Aorta (tissue), 5 donors: ENCODE measurements at places on chromosomes 2 and 18. TPM values are rescaled to one million over a fixed set of nuclear protein-coding genes. Genes with fewer than 3 reads are reported as not detected.

DNA sequence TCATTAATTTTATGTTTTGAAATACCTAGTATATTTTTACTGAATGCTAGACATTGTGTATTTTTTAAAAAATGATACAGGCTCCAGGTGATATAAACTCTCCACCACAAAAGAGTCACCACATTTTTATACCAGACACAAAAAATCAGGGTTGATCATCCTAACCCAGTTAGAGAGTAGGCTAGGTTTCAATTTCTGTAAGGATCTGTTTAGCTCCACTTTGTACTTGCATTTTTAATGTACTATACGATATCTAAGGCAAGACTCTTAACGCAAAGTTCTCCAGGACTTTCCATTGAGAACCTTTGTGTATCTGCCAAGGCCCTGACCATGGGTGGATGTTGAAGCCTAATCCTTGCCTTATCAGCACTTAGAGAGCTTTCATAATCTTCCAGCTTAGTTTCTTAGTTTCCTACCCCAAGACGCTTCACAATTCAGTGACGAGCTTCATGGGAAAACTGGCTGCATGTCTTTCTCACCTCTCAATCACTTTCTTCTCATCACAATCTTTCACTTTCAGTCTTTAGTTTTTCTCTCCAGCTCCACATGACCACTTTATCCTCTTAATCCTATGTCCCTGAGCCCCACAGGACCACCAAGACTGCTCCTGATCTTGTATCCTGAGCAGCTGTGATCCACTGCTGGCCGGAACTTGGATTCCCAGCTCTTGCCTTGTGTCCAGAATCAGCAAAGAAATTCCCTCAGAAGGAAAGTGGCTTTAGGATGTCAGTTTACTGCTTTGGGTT is 635.8 kb downstream of the RNF144A start:
- H3K27me3 ChIP-seq, result no peaks in the 10 kb centered on the region
- no peaks in the 10 kb centered on the region for H3K36me3 ChIP-seq
- no peaks in the 10 kb centered on the region for H3K4me1 ChIP-seq
- H3K27ac ChIP-seq, result no peak overlapping the region
- DNase-seq, result no peak

- H3K4me3 ChIP-seq, result no peak overlapping the region
Measured at GRCh38 chr2:27042985-27043634, 8.4 kb upstream of the AGBL5 start.

- peak; percentile 99 for DNase-seq
Measured at GRCh38 chr18:11980494-11981191, 664 bp upstream of the IMPA2 start.

- H3K4me3 ChIP-seq, result no peak overlapping the region
- H3K36me3 ChIP-seq, result no peaks in the 10 kb centered on the region
- peaks cover 5% of the 10 kb centered on the region for H3K4me1 ChIP-seq
- no peaks in the 10 kb centered on the region for H3K27me3 ChIP-seq
Measured at GRCh38 chr2:8058652-8059051, 623.2 kb upstream of the ID2 start.

GRCh38 chr2:37459095-37459981 is 114.9 kb downstream of the QPCT start:
- peaks cover 3% of the 10 kb centered on the region for H3K4me1 ChIP-seq
- no peaks in the 10 kb centered on the region for H3K27me3 ChIP-seq
- H3K27ac ChIP-seq, result no peak overlapping the region
- no peak overlapping the region for H3K4me3 ChIP-seq
- no peaks in the 10 kb centered on the region for H3K36me3 ChIP-seq

The IL36RN gene
- total RNA-seq, result not detected

DNA sequence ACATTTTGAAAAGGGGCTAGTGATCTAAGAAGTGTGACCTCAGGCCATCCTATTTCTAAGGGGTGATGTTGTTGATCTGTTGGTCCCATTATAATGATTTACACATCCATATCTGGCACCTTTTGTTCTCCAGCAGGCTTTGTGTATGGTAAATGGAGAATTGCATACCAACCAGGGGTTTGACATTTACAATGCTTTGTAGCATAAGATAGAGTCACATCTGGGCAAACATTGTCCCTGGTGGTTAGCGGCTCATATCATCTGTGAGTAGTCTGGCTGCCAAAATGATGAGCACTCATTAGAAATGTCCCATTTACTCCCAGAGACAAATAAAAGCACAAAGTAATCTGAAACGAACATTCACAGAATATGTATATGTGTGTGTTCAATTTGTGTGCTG is 1775.5 kb upstream of the CELF4 start:
- no peak for DNase-seq
- H3K27ac ChIP-seq, result no peak overlapping the region
- H3K4me3 ChIP-seq, result no peak overlapping the region
- H3K36me3 ChIP-seq, result no peaks in the 10 kb centered on the region

DNA sequence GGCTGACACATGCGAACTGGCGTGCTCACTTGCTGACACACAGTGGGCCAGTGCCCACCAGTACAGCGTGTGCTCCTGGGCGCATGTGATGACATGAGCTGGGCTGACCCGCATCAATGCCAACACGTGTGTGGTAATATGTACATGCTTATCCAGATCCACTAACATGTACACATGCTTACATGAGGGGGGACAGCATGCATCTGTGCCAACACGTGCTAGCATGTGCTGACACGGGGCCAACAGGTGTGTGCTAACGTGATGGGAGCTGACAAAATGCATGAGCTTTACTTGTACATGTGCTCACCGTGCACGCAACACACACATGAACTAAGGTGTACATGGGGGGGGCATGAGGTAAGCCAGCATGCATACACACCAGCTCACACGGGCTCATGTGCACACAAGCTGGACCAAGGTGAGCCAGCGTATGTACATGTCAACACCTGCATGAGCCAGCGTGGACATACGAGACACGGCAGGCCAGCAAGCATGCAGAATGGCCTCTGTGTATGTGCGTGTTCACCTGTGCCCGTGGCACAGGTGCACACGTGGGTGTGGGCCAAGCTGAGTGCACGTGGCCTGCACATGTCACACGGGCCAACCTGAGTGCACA is 28.5 kb downstream of the GPC1 start:
- no peaks in the 10 kb centered on the region for H3K36me3 ChIP-seq
- no peak overlapping the region for H3K4me3 ChIP-seq
- H3K27me3 ChIP-seq, result no peaks in the 10 kb centered on the region
- H3K27ac ChIP-seq, result no peak overlapping the region
- DNase-seq, result peak; percentile 42

- H3K4me1 ChIP-seq, result no peaks in the 10 kb centered on the region
- DNase-seq, result no peak
- no peaks in the 10 kb centered on the region for H3K36me3 ChIP-seq
- H3K27me3 ChIP-seq, result no peaks in the 10 kb centered on the region
- no peak overlapping the region for H3K27ac ChIP-seq
Measured at GRCh38 chr2:104847586-104848160, 6.2 kb upstream of the POU3F3 start.

The NCKAP1 gene
- 207 TPM for total RNA-seq

- no peaks in the 10 kb centered on the region for H3K27me3 ChIP-seq
- peaks cover 10% of the 10 kb centered on the region for H3K4me1 ChIP-seq
- H3K36me3 ChIP-seq, result no peaks in the 10 kb centered on the region
- H3K27ac ChIP-seq, result no peak overlapping the region
Measured at GRCh38 chr18:44920441-44920840, 239.8 kb downstream of the SETBP1 start.

- DNase-seq, result no peak
- no peak overlapping the region for H3K27ac ChIP-seq
- H3K4me3 ChIP-seq, result no peak overlapping the region
- no peaks in the 10 kb centered on the region for H3K4me1 ChIP-seq
Measured at GRCh38 chr2:127012215-127012614, 94.7 kb downstream of the BIN1 start.

The SEPTIN10 gene
- total RNA-seq, result 127 TPM

DNA sequence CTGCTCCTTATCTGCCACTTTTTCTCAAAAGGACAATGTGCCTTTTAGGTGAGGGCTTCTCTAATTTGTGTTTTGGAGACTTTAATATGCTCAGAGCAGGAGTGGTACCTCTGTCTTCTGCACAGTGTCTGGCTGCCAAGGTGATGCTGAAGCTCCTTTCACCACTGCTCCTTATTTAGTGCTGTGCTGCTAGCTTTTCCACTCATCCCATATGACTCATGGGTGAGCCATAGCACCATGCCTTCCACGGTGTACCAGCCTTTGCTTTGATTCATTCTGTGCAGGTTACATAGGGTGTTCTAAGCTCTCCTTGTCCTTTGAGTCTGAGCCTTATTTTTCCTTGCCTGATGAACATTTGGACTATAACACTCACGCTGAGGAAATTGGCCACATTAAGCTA is 202.4 kb downstream of the ARL6IP6 start:
- H3K36me3 ChIP-seq, result no peaks in the 10 kb centered on the region
- no peaks in the 10 kb centered on the region for H3K4me1 ChIP-seq
- H3K27ac ChIP-seq, result no peak overlapping the region
- no peaks in the 10 kb centered on the region for H3K27me3 ChIP-seq
- H3K4me3 ChIP-seq, result no peak overlapping the region
- no peak for DNase-seq

DNA sequence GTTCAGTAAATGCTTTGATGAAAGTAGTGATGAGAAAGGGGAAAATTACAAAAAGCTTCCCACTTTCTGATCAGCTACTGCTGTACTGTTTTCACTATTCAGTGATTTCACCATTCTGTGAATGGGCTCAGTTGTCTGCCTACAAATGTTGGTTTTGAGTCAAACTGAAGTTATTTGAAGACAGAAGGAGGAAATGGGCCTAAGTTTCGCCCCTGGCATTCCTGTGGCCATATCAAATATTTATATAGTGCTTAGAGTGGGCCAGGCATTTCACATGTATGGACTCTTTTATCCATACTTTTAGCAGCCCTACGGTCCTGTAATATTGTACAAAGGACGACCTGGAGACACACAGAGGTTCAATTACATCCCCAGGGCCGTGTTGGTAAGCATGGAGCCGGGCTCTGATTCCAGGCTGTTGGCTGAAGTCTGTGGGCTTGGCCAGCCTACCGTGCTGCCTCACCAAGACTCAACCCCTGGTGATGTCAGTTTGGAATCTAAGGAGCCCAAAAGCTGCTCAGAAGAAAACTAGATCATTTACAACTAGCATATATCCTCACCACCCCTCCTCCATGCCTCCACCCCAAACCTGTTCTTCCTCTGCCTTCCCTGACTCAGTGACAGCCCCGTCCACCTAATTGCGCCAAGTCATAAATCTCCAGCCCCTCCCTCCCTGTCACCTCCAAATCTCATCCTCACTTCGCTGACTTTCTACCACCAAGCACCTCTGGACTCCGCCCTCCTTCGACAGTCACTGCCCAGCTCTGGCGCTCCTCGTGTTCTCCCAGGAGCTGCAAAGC is 10.1 kb upstream of the GRHL1 start:
- no peak overlapping the region for H3K4me3 ChIP-seq
- H3K27me3 ChIP-seq, result no peaks in the 10 kb centered on the region
- no peaks in the 10 kb centered on the region for H3K4me1 ChIP-seq
- no peak for DNase-seq

DNA sequence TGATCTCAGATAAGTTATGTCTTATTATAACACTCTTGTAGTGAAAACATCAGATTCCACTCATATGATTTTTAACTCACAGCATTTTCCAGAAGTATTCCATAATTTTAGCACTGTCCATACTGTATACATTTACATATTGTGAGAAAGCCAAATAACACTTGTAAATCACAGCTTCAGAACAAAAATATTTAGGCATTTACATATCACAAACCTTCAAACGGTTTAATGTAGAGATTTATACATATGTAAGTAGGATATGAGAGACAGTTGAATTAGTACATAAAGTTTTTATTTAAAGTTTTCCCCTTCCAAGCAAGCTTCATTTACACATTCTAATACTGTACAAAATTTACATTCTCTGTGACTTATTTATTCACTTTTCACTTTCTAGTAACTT is 100.4 kb downstream of the KLHL14 start:
- DNase-seq, result no peak
- H3K4me3 ChIP-seq, result no peak overlapping the region
- no peaks in the 10 kb centered on the region for H3K36me3 ChIP-seq
- no peak overlapping the region for H3K27ac ChIP-seq
- no peaks in the 10 kb centered on the region for H3K4me1 ChIP-seq

The LIMS4 gene
- 22.4 TPM for total RNA-seq

The UCN gene
- 1.2 TPM for total RNA-seq

GRCh38 chr18:35343488-35343935 is 708 bp downstream of the ZNF24 start:
- no peak overlapping the region for H3K27ac ChIP-seq
- H3K36me3 ChIP-seq, result peaks cover 10% of the 10 kb centered on the region
- H3K4me1 ChIP-seq, result peaks cover 3% of the 10 kb centered on the region
- peak overlapping the region; percentile 76 for H3K4me3 ChIP-seq

DNA sequence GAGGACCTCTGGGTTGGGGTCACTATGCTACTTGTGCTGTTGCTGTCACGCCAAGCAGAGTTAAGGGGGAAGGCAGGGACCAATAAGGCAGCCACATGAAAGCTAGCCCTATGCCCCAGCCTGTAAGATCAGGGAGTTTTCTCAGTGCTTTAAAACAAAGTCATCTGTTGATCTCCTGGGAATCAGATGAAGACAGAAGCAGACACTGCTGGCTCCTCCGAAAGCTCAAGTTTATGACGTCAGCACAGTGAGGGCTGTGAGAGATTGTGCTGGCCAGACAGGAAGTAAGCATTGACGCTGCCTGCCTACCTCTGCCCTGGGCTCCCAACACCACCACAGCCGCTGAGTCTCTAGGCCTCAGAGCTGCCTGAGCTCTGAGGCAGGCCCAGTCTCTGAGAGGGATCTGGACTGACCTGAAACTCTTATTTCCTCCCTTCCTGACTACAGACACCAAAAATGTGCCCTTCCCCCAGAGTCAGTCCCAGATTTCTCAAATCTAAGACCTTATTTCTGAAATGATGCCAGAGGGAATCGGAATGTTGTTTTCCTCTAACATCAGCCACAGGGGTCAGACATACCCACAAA is 118.1 kb upstream of the EPAS1 start:
- no peaks in the 10 kb centered on the region for H3K4me1 ChIP-seq
- H3K36me3 ChIP-seq, result no peaks in the 10 kb centered on the region
- no peak overlapping the region for H3K4me3 ChIP-seq
- no peak overlapping the region for H3K27ac ChIP-seq
- peak; percentile 80 for DNase-seq

GRCh38 chr2:98901702-98902101 is 34.3 kb downstream of the CRACDL start:
- H3K36me3 ChIP-seq, result no peaks in the 10 kb centered on the region
- no peak for DNase-seq
- no peaks in the 10 kb centered on the region for H3K27me3 ChIP-seq
- H3K4me3 ChIP-seq, result no peak overlapping the region
- H3K27ac ChIP-seq, result no peak overlapping the region
- no peaks in the 10 kb centered on the region for H3K4me1 ChIP-seq

The NFU1 gene
- 45.3 TPM for total RNA-seq

The LAMA3 gene
- 14.2 TPM for total RNA-seq

DNA sequence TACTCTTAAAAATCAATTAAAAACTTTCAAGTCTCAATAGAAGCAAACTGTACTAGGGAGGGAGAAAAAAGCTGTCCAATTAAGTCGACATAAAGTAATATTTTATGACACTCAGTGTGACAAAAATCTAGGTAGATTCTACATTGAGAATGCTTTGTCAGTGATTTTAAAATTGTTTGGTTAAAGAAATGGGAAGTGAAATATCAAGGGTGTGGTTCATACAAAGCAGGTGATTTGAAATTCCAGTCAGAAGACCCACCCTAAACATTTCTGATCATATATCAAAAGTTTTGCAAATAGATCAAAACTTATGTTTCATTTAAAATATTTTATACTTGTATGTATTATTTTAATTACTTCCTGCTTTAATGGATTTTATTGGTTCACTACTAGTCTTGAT is 338.9 kb upstream of the DCC start:
- no peaks in the 10 kb centered on the region for H3K36me3 ChIP-seq
- no peak for DNase-seq
- no peaks in the 10 kb centered on the region for H3K4me1 ChIP-seq
